Stimulated activated naive CD4-positive, alpha-beta T cell (primary cell): ENCODE measurements at places on chromosomes 4 and X.

DNA sequence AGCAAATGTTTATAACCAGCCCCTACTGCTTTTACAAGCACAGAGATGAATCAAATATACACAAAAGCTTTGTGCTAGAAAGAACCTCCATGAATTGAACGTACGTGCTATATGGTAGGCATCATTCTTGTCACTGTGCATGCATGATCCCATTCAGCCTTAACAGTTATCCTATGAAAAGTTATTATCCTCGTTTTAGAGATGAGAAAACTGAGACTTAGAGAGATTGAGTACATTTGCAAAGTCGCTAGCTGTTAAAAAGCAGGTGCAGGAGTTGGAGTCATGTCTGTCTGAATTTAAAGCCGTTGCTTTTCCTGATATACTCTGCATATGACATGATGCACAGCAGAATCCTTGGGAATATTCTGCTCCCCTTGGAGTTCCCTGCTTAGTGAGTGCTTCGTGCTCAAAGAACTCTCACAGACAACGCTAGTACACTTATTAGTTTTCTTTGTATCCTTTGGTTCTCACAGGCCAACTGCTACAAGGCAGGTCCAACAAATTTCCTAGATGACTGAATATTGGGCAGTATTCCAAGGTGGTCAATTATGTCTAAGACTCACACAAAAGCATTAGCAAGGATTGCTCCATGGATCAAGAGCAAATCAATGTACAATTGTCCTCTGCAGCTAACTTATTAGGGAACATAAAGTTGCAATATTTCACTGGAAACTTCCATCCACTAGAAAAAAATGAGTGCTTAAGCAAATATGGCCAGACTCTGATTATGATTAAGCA is 42.8 kb upstream of the TRIM2 start:
- DNase-seq, result no peak

GRCh38 chr4:110250023-110250387 is 51.6 kb upstream of the ELOVL6 start:
- no peak for DNase-seq

DNA sequence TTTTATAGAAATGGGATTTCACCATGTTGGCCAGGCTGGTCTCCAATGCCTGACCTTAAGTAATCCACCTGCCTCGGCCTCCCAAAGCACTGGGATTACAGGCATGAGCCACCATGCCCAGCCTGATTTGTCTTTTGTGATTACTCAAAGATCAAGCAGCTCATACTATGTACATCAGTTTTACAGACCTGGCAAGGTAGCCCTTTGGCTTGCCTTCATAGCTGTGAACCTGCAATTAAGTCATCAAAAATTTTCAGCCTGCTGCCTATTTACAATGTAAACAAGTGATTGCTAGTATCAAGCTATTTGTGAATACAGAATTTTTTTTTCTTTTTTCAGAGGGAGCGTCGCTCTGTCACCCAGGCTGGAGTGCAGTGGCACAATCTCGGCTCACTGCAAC is 46.2 kb downstream of the GSX2 start:
- no peak for DNase-seq

GRCh38 chr4:48420144-48420543 is 63.0 kb upstream of the SLC10A4 start:
- DNase-seq, result no peak

DNA sequence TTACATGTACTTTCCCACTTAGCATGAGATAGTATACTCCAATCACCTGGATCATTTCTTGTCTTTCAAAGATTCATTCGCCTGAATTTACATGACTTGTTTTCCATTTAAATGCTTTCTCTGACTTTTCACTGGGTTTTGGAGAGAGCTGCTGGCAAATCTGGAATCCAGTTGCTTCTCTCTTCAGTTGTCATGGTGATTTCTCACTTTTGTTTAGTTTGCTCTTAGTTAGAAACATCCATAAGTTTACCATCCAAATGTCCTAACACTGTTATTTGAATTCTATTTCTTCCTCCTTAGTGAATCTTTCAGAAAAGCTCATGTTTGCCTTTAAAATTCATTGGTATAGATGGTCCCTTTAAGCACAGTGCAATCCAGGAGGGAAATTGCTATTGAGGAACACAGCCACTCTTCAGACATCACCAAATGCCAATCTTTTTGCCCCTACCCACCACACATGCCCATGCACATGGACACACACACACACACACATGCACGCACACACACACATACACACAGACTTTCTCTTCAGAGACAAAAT is 51.7 kb downstream of the REELD1 start:
- no peak for DNase-seq

- DNase-seq, result no peak
Measured at GRCh38 chrX:24928114-24928513, 87.7 kb downstream of the ARX start.

DNA sequence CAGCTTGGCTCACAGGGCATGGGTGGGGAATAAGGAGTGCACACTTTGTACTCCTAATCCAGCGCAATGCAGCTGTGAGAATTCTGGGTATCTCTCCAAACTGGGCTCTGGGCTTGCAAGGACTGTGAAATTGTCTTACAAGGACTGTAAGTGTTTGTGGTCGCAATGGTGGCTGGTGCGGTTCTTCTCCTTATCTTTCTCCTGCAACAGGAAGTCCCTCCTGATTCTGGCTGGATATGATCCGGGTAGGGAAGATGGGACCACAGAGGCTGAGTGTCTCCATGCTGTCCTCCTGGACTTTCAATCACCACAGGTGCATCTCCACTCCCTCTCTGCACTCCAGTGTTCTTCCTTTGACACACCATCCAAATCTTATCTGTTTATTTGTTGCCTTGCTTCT is 55.7 kb upstream of the GYPE start:
- no peak for DNase-seq

DNA sequence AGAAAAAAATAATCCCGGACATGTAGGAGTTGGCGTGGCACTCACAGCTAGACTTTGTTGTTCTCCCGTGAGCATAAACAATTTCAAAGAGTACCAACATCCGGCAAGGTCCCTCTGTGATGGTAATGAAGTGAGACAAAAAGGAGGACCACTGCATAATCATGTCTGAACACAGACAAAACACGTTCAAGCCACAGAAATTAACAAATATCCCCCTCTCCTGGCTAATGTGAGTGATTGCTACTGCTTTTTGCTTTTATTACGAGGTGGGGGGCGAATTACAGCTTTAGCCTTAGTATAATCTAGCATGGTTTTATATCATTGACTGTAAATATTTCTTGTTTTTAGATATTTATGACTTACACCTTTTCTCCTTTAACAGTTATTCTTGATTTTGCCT is 118.5 kb downstream of the PLS3 start:
- no peak for DNase-seq

DNA sequence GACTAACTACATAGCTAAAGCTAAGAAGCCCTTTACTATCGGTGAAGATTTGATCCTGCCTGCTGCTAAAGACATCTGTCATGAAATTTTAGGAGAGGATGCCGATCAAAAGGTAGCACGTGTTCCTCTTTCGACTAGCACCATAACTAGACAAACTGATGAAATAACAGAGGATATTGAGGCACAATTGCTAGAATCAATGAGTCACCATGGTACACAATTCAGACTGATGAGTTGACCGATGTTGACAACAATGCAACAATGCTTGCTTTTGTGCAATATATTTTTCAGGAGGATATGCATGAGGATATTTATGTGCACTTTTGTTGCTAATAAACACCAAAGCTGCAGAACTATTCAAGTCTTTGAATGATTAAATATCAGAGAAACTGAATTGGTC is 24.3 kb downstream of the TBCK start:
- DNase-seq, result no peak

- DNase-seq, result no peak
Measured at GRCh38 chr4:53695540-53696463, 104.5 kb upstream of the LNX1 start.

DNA sequence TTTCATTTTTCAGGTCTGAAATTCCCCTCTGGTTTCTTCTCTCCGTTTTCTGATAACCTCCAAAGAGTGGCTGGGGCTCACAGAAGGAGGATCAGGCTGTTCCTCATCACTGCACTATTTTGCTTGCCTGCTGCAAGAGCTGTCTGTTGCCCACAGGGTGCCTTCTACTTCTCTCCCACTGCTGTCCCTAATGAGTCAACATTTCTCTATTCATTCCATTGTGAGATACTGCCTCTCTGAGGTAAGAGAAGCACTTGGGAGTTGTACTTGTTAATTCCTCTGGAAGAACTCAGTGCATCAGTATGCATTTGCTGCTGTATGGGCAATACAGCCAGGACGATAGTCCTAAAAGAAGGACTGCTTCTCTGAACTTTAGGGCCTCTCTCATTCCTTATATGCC is 34.8 kb downstream of the CT47B1 start:
- DNase-seq, result no peak

DNA sequence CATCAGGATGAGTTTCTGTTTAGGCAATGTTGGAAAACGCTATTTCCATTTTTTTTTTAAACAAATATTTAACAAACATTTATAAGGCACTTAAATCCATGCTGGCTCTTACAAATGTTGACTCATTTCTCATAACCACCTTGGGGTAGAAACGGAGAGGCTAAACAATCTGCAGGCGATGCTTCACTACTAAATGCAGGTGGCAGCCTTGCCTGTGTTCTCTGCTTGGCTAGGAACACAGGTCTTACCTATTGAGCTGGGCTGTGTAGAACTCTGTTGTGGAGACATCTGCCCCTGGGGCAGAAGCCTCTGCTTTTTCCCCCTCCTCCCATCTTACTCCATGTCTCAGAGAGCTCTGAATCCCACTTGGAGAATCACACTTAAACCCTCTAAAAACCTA is 1.4 kb upstream of the CXCL1 start:
- no peak for DNase-seq

DNA sequence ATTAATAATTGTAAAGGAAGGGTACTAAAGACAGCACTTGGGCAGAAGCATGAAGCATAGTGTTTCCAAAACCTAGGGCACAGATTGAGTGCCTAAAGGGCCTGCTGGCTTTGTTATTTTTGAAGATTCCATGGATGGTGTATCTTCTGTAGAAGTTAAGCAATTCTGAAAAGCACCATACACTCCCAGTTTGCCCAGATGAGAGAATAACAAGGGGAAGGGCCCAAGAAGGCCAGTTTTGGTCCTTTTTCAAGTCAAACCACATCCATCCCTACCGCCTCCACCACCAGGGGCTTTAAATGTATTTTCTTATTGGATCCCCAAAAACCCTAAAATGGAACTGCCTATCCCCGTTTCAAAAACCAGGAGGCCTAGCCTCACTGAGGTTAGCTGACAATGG is 17.2 kb downstream of the SCARB2 start:
- DNase-seq, result no peak

DNA sequence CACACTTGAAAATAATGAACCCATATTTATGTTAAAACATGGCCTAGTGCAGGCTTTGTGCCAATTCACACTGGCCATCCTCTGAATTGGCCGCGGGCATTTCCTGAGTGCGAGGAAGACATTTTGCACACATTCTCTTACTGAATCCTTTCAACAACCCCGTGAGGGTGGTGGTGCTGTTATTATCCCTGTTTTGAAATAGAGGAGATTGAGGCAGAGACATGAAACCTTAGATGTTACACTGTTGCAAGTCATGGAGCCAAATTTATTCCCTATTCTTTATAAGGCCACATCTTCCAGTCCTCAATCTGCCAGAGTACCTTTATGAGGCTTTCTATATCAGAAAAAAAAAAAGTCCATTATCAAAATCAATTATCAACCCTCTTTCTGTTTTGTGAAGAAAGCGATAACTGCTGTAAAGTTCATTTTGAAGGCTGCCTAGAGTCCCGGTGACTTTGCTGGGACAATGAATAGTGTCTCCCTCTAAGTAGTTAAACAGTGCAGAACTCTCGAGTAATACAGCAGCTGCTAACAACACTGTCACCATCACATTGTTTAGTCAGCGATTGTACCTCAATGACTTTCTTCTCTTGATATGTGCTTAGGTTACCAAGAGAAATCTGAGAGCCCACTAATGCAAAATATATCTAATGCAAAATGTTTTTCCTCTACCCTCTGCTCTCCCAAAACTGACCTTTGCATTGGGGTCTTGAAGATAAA is 242.3 kb upstream of the PPARGC1A start:
- no peak for DNase-seq

- DNase-seq, result no peak
Measured at GRCh38 chr4:151218343-151218742, 58.6 kb upstream of the PRSS48 start.

DNA sequence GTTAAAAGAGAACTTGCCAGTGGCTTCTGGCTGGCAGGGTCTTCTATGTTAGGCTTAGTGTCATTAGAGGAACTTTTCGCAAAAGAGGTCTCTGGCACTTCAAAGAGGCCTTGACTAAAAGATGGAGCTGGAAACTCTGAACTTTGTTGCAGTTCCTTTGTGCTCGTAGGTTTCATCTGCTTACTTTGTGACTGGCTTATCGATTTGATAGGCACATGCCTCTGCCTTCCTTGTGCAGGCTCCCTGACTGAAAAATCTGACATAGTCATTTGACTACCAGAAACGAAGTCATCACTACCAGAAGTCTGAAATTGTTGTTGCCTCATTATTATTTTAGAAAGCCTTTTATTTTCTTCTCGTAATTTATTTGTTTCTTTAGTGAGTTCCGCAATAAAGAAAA is 93.9 kb upstream of the IL13RA1 start:
- DNase-seq, result no peak

GRCh38 chr4:82893942-82894341 is 3.0 kb upstream of the SEC31A start:
- DNase-seq, result no peak

DNA sequence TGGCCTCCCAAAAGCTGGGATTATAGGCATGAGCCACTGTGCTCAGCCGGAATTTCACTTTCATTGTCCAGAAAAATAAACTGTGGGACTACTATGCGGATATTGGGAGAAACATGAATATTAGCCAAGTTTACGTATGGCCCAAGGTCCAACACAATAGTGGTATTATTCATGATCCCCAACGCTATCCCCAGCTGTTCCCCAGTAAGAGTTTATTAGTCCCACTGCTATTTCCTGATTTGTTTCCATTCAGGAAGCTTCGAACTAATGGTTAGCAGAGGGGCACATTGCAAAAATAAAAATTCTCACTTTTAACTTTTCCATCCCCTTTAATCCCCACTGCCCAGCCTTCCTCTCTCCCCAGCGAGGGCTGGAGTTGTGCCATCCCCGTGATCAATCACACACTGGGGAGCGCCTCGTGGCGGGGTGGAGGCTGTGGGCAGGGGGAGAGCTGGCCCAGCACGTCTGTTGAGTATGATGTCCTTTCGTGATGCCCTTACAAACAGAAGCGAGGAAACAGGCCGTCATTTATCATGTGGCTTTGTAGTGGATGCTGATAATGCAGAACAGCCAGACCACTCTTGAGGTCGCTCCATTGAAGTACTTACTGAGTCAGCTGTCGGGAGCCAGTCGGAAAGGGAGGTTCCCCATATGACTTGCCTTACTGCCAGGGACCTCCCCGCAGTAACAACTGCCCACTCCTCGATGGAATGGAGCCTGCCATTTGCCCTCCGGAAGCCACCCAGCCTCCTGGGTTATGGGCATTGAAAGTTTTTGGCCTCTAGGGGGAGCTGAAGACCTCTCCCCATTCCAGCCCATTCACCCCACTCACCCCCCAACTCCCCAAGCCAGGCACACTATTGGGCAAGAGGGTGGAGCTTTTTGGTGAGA is 117.0 kb downstream of the KDR start:
- no peak for DNase-seq

- DNase-seq, result no peak
Measured at GRCh38 chr4:40881851-40882250, 132.1 kb downstream of the NSUN7 start.

- DNase-seq, result no peak
Measured at GRCh38 chrX:37997096-37997495, 9.3 kb upstream of the SYTL5 start.
